ENCODE measurements at places on chromosomes 16 and 17. TPM values are rescaled to one million over a fixed set of nuclear protein-coding genes. Genes with fewer than 3 reads are reported as not detected.

DNA sequence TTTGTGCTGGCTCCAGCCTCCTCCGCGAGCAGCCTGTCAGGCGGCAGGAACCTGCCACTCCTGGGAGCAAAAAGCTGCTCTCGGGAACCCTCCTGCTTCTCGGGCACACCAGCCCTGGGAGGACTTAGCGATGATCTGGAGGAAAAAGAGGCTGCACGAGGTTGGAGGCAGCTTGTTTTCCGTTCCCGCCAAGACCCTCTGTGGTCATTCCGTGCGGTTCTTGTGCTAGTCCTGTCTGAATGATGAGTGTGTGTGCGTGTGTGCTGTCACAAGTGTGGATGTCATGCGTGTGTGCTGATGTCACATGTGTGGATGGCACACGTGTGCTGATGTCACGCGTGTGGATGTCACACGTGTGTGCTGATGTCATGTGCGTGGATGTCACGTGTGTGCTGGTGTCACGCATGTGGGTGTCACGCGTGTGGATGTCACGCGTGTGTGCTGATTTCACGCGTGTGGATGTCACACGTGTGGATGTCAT lies 150.0 kb downstream of the NPIPB11 start:
- H3K4me3 ChIP-seq, result no peak overlapping the region
- no peak for DNase-seq
- H3K27me3 ChIP-seq, result no peaks in the 10 kb centered on the region
- H3K36me3 ChIP-seq, result no peaks in the 10 kb centered on the region

DNA sequence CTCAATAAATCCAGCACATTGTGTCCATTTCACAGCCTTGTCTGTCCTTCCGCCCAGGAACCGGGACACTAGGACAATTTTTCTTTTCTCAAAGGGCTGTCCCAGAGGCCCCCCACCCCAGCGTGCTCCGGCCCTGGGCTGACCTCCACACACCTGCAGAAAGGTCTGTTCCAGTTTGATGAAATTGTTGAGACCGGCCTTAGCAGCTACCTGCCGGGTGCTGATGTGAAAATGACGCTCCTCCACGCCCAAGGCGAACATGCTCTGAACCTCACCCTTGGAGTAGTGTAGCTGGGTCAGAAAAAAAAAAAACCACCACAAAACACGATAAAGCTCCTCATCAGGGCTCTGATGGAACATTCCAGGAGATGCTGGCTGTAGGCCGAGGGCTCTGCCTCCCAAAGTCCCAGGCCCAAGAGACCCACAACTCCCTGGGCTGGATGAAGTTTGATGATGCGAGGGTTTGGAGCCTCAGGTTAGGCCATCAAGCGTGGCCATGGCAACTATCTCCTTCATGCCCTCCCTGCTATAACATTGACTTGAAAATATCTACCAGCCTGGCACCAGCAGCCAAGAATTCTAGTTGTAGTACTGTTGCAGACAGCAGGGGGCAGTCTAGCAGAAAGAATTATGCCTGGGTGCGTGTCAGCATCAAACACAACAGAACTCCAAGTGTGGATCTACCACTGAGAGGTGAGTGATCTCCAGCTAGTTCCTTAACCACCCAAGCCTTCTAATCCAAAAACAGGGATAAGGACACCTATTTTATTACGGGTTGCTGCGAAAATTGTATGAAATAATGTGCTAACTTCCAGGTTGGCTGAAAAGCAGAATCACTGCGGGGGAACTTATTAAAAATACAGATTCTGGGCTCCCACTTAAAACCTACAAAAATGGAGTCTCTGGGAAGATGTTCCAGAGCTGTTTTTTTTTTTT lies 62.1 kb downstream of the RMI2 start:
- peak; percentile 74 for DNase-seq
- H3K27ac ChIP-seq, result no peak overlapping the region
- no peak overlapping the region for H3K4me3 ChIP-seq

- H3K4me3 ChIP-seq, result no peak overlapping the region
- no peaks in the 10 kb centered on the region for H3K4me1 ChIP-seq
- DNase-seq, result no peak
- peaks cover 6% of the 10 kb centered on the region for H3K27me3 ChIP-seq
Observed at GRCh38 chr16:89004209-89004831, 27.3 kb upstream of the CBFA2T3 start.

GRCh38 chr17:42660692-42661345 lies 1.7 kb downstream of the TUBG2 start:
- DNase-seq, result peak; percentile 27
- H3K4me1 ChIP-seq, result peaks cover 38% of the 10 kb centered on the region
- no peak overlapping the region for H3K27ac ChIP-seq
- H3K36me3 ChIP-seq, result no peaks in the 10 kb centered on the region

DNA sequence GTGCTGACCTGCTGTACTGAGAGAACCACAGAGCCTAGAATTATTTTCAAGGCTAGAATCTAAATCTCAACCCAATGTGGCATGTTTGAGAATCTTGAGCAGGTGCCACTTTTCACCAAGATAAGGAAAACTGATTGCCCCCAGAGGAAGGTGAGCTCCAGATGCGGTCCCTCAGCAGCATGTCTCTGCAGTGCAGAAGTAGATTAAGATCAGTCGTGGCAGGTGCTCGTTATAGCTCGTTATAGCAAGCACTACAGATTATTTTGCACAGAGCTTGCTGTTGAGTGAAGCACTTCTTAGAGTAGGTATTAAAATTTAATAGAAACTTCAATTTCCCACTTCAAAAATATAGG lies 176.0 kb downstream of the AATF start:
- H3K27me3 ChIP-seq, result no peaks in the 10 kb centered on the region
- no peaks in the 10 kb centered on the region for H3K4me1 ChIP-seq
- H3K27ac ChIP-seq, result no peak overlapping the region
- peaks cover 11% of the 10 kb centered on the region for H3K36me3 ChIP-seq

DNA sequence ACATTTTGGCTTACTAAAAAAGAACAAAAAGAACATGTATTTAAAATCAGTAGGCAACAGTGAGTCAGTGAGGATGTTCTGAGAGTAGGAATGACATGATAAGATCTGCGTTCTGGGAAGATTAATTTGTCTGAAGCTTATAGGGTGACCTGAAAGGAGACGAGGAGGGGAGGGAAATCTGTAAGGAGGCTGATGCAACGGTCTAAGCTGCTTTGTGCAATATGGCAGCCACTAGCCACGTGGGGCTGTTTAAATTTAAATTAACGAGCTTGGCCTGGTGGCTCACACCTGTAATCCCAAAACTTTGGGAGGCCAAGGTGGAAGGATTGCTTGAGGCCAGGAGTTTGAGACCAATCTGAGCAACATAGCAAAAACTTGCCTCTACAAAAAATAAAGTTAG lies 181.6 kb upstream of the CACNG3 start:
- H3K4me3 ChIP-seq, result no peak overlapping the region
- H3K36me3 ChIP-seq, result no peaks in the 10 kb centered on the region
- no peaks in the 10 kb centered on the region for H3K4me1 ChIP-seq
- DNase-seq, result no peak
- no peak overlapping the region for H3K27ac ChIP-seq

The DOC2B gene
- 22.4 TPM for total RNA-seq

The MTSS2 gene
- total RNA-seq, result 23.4 TPM

The CCT6B gene
- total RNA-seq, result 0.66 TPM

Measured in body of pancreas (tissue), 4 donors.